ENCODE measurements at places on chromosomes 6 and 20.
A peak's percentile ranks its signal among the peaks of the same experiment; 100 is the strongest.

DNA sequence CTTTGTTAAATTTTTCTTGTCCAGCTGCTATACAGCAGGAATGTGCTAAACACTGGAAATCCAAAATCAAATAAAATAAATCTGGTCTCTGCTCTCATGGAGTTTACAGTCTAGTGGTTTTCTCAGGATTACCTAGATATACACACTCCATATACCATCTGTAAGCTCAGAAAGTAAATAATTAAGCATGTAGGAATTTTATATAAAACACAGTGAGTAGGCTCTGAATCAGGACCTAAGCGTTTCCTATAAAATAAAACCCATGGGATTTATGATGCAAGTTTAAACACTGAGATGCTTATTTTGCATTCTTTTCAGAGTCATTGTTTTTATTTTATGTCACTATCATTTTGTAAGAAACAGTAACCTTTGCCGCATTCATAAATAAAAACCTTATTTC, 29.7 kb upstream of the UFL1 start:
- no peak for DNase-seq

DNA sequence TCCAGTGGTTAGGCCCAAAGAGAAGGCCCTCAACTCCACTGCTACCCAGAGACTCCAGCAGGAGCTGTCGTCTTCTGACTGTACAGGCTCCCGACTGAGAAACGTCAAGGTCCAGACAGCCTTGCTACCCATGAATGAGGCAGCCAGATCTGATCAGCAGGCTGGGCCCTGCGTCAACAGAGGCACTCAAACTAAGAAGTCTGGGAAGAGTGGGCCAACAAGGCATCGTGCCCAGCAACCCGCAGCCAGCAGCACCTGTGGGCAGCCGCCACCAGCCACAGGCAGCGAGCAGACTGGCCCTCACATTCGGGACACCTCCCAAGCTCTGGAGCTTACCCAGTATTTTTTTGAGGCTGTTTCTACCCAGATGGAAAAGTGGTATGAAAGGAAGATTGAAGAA, 8.1 kb downstream of the LYRM2 start:
- DNase-seq = no peak

DNA sequence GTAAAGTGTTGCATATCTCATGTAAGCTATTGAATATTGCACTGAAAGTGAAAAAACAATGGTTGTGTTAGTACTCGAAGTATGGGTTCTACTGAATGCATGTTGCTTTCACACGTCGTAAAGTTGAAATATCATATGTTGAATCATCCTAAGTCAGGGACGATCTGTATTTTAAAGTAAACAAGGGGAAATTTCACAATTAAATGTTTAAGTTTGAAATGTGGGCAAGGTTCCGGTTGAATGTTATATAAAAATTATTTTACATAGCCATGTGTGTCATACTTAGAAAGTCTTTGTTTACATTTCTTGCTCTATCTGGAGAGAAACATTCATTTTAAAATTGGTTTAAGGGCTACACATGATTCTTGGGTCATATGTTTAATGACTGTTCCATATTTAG, 76.8 kb downstream of the AKAP7 start:
- DNase-seq = no peak

GRCh38 chr6:145836772-145837171, 22.2 kb upstream of the FBXO30 start:
- no peak for DNase-seq

DNA sequence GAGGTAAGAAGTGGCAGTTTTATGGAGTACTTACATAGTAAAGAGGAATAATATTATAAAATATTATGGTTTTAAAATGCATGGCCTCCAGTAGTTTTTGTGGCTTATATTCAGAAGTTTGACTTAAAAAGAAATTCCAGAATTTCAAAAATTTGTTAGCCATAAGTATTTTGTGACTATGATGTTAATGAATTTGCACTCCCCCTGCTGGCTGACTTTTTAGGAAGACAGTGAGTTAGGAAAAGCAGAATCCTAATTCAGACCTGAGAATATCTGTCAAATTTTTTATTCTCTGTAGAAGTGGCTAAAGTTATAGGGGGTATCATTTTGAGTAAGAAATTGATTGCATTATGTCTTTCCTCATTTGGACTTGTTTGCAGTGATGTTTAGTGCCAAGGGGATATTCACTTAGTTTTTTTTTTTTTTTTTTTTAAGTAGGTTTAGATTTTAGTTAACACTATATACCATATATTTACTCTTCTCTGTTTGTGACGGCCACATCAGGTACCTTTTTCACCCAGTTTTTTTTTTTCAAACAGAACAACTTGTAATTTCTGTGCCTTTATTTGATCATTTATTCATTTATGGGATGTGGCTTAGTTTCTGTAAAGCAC, 40.8 kb downstream of the ZFAND3 start:
- DNase-seq = no peak

- no peak for DNase-seq
These were observed 54.1 kb upstream of the GGTLC1 start for GRCh38 chr20:24042646-24043045.

- DNase-seq = no peak
These were observed 149.0 kb downstream of the MYB start for GRCh38 chr6:135329851-135330803.

- DNase-seq = no peak
These were observed 97.5 kb upstream of the ZBTB24 start for GRCh38 chr6:109580519-109580918.

GRCh38 chr20:61887596-61888093, 178.0 kb downstream of the TAF4 start:
- DNase-seq = no peak

DNA sequence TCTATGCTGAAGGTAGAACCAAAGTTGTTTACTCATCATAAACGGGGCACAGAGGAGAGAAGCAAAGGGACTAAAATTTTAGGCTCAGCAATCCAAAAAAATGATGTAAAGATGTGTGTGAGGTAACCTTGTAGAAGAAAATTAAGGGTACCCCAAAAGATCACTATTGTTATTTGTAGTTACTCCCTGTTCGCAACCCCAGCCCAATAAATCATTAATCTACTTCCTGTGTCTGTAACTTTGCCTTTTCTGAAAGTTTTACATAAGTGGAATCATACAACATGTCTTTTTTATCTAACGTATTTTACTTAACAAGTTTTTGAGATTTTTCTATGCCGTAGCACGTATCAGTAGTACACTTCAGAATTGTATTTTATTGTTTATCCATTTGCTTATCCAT, 1114.8 kb upstream of the GJE1 start:
- no peak for DNase-seq

DNA sequence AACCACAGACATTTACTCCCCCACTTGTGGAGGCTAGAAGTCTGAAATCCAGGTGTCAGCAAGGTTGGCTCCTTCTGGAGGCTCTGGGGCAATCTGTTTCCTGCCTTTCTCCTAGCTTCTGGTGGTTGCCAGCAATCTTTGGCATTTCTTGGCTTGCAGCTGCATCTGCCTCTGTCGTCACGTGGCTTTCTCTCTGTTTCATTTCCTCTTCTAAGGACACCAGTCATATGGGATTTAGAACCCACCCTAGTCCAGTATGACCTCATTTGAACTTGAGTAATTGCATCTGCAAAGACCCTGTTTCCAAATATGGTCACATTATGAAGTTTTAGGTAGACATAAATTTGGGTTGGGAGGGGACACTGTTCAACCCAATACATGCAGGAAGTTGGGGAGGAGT, 56.2 kb upstream of the EPB41L1 start:
- DNase-seq = no peak

DNA sequence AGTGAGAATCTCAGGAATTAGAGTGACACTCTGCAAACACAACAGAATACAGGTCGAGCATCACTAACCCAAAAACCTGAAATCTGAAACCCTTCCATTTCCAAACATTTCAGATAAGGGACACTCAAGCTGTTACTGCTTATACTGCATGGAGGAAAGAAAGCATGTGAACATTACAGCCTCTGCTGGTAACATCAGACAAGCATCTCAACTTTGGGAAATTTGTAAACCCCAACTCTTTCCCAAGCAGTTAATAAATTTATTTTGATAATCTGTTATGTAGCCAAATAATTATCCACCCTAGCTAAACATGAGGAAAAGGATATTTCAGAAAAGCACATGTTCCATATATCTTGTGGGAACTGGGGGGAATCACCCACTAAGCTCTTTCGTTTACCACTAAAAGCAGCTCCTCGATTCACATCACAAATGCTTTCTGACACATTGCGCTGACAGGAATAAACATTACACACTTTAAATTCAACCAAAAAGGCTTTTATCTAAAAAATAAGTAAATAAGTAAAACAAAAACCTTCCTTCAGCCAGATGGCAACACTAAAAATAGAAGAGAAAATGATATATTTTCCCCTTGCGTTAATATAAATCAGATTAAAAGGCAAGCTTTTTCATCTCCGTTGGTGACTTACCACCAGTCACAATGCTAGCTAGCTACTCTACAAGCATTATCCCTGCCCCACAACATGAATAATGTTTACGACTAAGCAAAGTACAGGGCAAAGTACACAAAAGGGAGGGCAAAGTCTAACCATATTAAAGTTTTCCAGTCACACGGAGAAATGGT, 120.8 kb downstream of the MAP7 start:
- no peak for DNase-seq

- DNase-seq = no peak
These were observed 123.3 kb downstream of the INSM1 start for GRCh38 chr20:20491110-20491783.

GRCh38 chr6:75759207-75759606, 10.2 kb downstream of the MYO6 start:
- DNase-seq = no peak

DNA sequence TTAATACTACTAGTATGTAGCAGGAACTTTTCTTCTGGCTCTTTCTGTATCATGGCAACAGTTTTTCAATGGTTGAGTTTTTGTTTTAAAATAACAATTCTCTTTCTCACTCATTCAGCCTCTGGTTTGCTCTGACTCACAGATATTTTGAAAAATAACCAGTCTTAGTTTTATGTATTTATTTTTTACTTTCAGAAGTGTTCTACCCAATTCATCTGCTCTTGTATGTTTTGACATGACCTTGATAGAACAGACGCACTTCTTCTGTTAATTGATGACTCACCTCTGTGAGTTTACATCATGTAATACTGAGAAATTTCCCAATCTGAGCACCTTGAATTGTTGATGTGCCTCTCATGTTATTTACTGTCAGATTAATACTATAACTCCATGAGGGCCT, 178.9 kb downstream of the SASH1 start:
- DNase-seq = no peak

DNA sequence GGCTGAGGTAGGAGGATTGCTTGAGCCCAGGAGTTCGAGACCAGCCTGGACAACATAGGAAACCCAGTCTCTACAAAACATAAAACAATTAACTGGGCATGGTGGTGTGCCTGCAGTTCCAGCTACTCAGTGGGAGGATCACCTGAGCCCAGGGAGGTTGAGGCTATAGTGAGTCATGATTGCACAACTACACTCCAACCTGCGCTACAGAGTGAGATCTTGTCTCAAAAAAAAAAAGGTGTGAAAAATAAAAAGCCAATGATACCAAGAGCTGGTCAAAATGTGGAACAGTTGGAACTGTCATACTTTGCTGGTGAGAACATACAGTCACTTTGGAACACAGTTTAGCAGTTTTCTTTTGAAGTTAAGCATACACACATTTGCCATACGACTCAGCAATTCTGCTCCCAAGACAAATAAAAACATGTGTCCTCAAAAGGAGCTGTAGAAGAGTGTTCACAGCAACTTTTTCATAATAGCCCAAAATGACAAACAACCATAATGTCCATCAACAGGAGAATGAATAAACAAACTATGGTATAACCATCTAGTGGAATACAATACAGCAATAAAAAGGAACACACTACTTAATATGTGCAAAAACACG, 21.6 kb upstream of the FKBP5 start:
- DNase-seq = no peak

DNA sequence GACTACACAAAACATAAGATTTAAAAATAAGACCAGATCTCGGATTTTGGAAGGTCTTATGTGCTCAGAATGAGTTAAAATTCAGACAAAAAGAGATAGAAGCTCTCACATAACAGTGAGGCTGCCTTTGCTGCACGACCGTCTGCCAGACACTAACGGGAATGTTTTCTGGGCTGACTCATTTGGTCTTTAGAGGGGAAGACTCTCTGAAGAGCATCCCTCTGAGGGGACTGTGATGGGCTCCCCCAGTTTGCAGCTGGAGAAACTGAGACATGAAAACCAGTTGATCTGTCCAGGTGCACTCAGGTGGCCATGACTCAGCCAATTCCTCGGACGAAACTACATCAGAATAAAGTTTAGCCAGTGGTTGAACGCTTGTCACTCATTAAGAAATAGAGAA, 153.9 kb downstream of the RNASET2 start:
- no peak for DNase-seq

DNA sequence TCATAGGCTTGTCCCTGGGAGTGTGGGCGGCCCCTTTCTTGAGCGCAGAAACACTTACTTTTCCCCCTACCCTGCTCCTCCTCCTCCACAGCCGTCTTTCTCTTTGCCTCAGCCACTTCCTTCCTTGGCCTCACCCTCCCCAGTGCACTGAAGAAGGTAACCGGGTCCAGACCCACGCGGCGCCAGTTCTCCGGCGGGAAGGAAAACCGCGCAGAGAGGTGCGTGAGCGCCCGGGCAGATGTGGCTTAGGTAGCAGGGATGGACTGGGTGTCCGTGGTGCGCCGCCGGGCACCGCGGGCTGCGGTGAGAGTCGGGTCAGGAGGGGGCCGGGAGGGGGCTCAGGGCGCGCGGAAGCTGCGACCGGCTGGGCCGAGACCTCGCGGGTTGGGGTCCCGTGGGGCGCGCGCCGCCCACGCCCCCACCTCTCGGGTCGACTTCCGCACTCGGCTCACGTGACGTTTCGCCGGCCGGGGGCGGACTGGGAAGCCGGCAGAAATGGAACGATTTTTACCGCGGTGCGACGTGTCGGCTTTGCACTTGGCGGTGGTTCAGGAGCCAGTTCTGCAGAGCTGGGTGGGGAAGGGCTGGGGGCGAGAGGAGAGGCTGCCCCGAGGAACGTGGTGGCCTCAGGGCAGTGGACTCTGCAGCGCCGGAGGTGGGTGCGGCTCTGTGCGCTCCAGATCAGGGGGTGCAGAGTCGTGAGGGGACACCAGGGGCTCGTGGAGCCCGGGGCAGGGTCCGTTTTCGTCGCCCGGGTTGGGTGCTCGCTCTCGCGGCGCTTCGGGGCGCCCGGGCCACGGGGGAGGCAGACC, at the start of gene ABRACL:
Gene ABRACL (plus strand): TSS at position 88 of the 812 bp plus-strand sequence. CDS start 5,416 bp downstream, outside the sequence.
- DNase-seq = peak; percentile 77

DNA sequence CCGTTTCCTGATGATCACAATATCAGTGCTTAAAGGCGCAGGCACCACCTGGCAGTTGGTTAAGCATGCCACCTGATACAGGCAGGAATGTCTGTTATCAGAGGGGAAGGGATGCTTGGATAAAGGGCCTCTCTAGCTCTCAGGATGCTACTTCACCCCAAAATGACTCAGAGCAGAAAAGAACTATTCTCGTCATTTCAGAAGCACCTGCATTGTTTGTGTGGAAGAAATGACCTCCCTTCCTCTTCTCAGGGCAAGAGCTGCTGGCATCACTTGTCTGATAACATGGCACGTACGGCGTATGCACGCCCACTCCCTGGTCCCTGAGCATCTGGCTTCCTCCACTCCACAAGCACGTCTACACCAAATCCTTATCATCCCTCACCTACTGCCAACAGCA, 47.3 kb downstream of the ATP9A start:
- no peak for DNase-seq
